ENCODE measurements at places on chromosomes 6 and 20.

GRCh38 chr20:18692447-18692846 lies 104.6 kb downstream of the DTD1 start:
- DNase-seq = no peak

- DNase-seq = no peak
These were observed 35.3 kb upstream of the GFOD1 start for GRCh38 chr6:13522656-13523055.

DNA sequence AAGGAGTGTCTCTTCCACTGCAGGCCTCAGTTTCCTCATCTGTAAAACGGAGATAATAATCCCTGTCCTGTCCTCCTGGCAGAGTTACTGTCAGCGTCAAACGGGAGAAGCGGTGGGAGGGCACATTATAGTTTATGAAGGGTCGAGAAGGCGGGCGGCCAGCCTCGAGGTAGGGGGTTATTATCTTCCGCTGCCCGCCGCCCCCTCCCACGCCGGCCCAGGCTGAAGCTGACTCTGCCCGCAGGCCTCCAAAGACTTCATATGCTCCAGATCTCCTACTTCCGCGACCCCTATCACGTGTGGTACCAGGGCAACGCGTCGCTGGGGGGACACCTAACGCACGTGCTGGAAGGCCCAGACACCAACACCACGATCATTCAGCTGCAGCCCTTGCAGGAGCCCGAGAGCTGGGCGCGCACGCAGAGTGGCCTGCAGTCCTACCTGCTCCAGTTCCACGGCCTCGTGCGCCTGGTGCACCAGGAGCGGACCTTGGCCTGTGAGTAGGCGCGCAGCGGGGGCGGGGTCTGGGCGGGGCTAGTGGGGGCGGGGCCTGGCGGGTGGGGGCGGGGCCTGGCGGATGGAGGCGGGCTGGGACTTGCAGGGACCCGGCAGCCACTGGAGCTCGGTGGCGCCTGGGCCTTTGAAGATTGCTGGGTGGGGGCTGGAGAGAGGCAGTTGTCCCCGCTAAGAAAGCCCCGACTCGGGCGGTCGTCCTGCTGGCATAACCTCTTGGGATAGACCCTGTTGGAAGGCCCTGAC lies 2.8 kb downstream of the PROCR start:
- DNase-seq = peak; percentile 60

DNA sequence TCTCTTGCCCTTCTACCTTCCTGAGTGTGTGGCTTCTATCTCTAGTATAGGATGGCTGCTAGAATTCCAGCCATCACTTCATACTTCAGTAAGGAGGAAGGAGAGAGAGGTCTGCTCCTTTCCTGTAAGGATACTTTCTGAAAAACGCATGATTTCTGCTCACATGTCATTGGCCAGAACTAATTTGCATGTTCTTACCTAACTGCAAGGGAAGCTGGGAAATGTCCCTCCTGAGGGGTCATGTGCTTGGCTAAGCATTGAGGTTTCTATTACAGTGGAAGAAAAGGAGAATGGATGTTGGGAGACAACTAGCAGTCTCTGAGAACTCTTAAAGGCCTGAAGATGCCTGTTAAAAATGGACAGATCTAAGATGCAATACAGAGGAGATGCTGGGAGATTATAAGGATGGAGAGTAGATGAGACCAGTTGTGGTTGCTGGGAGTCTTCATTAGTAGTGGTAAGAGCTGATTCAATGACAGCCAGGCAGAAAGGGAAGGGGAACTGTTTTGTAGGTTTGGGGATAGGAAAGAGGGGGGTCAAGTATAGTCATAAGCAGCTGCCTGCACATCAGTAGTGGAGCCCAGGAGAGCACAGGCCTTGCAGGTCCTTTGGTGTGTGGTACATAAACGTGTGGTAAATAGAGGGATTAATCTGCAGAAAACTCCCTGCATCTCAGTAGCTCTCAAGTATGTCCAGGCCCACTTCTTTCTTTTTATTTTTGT lies 20.2 kb downstream of the CDS2 start:
- DNase-seq = no peak

- DNase-seq = no peak
These were observed 129.6 kb upstream of the CST7 start for GRCh38 chr20:24819331-24819965.

DNA sequence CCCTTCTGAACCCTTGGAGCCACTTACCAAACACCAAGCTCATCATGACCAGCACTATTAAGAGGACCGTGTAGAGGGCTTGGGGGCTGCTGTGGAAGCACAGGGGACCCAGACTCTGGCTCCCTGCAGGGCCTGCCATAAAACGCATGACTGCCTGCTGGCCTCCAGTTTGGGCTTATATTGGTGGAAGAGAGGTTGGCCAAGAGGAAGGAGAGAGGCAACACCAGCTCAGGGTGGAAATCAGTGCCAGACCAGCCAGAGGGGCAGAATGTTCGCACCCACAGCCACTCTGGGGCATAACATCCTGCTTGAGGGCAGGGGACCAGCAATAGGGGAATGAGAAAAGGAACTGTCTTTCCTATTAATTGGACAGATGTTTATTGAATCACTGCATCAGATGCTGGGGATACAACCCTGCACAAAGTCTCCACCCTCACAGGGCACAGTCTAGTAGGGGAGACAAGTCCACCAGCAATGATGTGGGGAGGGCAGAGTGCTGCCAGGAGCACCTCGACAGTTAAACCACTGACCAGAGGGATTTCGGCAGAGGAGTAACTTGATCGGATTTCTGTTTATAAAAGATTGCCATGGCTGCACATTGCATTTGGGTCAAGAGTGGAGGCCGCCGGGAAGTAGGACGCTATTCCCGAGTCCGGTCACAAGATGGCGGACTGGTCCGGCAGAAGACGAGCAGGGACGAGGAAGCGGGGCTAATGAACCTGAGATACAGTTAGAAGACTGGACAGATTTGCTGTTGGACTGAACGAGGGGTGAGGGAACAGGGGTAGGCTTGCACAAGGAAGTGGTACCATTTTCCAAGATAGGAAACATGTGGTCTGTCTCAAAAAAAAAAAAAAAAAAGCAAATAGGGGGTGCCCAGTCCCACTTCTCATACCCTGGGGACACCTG lies at the start of gene LY6G5C:
Gene LY6G5C, minus strand, starts transcription at position 842 of the 909 bp plus-strand sequence. Its CDS starts 694 bp downstream, at position 148.
- peak; percentile 79 for DNase-seq

DNA sequence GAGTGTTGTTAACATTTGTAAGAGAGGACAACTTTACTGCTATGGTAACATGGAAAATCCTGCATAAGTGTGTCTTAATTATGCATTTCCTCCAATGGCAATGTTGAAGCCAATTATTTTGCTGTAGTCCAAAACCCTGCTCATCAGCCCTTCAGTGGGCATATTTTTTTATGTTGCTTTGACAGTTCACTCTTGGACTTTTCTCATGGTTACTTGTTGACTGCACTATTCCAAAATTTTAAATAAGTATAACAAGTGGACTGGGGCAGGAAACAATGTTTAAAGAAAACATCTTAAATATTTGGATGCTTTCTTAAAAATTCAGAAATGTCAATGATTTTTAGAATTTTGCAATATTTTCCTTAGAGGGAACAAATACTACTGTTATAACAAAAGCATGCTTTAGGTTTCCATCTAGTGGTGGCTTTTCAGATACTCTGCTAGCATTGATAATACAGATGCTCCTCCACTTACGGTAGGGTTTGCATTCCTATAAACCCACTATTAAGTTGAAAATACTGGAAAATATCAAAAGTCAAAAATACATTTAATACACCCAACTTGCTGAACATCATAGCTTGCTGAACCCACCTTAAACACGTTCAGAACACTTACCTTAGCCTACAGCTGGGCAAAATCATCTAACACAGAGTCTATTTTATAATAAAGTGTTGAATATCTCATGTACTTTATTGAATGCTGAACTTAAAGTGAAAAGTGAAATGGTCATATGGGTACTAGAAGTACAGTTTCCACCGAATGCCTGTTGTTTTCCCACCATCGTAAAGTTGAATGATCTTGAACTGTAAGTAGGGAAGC lies 86.4 kb downstream of the ADGRG6 start:
- peak; percentile 30 for DNase-seq

DNA sequence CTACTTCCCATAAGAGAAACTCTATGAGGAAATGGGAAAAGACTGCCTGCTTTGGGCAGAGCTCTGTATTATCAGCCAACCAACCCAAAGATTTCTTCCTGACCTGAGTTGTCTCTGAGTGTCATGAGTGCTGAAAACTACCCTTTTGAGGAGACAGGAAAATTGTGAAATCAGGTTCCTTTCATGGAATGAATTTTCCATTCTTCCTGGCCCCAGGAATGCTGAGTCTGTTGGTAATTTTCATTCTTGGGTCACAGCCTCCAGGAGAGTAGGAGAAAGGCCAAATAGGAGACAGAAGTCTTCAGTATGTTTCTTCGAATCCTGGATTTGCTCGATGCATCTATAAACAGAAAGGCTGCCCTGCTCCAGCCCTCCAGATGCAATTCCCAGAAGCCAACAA lies 53.6 kb downstream of the SCML4 start:
- DNase-seq = no peak

GRCh38 chr6:13251242-13251641 lies 77.1 kb downstream of the TBC1D7 start:
- no peak for DNase-seq

- no peak for DNase-seq
These were observed 315.7 kb upstream of the NT5E start for GRCh38 chr6:85134172-85134571.

DNA sequence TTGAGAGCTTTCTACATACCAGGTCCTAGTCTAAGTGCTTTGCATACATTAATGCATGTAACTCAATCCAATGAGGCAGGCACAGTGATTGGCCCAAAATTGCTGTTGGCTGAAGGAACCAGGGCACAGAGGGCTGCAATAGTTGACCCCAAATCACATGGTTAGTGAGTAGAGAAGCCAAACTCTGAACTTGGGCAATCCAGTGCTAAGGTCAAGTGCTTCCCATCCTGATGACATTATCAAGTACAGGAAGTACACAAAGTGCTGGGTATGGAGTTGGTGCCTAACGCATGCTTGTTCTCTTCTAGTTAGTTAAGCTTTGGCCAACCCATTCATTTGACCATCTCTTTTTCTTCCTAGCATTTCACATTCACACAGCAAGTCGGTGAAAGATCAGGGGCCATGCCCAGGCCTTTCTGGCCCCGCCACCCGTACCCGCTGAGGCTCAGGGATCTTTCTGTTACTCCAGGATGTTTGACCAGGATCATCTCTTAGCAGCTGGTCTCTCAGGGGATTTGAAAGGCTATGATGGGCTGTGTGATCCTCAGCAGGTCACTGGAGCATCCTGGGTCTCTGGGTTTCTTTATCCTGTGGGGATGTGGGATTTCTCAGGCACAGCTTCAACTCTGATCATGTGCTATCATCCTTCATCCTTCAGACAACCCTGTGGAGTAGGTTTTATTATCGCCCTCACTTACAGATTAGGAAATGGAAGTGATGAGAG lies 7.0 kb downstream of the KCNB1 start:
- no peak for DNase-seq

DNA sequence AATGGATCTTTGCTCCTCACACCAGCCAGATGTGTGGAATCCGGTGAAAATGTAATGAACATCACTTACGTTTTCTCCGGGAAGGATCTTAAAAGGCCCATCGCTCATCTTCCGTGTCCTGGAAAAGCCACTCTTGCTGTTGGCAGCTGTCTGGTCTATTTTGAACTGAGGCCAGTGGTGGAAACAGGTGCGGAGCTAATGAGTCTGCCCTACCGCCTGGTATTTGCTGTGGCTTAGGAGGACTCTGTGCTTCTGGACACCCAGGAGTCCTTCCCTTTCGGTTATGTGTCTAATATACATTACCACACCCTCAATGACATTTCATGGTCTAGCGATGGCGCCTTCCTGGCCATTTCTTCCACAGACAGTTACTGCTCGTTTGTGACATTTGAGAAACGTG lies 264.2 kb upstream of the PREP start:
- no peak for DNase-seq

- no peak for DNase-seq
These were observed 331.8 kb downstream of the CDKAL1 start for GRCh38 chr6:20866036-20866435.

GRCh38 chr6:156928126-156928525 lies 150.9 kb downstream of the ARID1B start:
- DNase-seq = no peak

GRCh38 chr6:52263709-52264540 lies 19.6 kb upstream of the IL17F start:
- DNase-seq = peak; percentile 61

GRCh38 chr6:142693441-142693840 lies 251.5 kb downstream of the HIVEP2 start:
- no peak for DNase-seq

GRCh38 chr6:154337406-154338005 lies 19.1 kb downstream of the IPCEF1 start:
- DNase-seq = no peak

DNA sequence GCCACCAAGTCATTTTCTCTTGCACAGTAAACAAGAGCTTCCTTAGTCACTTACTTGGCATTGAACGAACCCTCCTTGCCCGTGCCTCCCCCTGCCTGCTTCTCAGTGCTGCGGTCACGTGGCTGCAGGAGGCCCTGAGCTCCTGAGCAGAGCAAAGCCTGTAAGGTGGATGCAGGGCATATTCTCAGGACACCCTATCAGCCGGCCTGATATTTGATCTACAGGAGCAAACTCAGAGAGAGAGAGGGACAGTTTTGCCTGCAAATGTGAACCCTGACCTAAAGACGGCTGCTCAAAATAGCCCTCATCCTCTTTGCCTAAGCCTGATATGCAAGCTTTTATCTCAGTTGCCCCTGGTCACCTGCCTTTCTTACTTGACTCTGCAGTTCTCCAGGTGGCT lies 93.0 kb upstream of the POPDC3 start:
- DNase-seq = no peak

Data from LoVo (cell line).